Activated T-cell treated with anti-CD3 and anti-CD28 coated beads for 48 hours (primary cell): ENCODE measurements at places on chromosomes 6 and 20.

GRCh38 chr20:25253606-25254275 lies 5.9 kb downstream of the PYGB start:
- DNase-seq, result no peak

GRCh38 chr6:18712595-18712994 lies 325.4 kb downstream of the RNF144B start:
- DNase-seq, result no peak

DNA sequence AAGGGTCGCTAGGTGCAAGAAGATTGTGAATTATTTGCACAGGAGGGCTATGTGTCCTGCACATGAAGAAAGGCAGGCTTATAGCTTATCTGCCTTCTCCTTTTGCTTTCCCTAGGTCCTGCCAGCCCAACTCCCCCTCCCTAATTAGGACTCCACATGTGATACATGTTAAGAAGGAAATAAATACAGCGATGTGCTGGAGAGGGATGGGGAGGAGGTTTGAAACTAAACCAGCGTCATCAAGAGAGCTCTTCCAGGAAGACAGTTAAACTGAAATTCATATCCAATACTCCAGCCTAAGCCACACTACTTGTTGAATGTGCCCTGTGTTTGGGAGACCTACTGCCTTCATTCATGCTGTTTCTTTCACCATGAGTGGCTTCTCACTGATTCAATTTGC lies 34.9 kb upstream of the UTRN start:
- no peak for DNase-seq

DNA sequence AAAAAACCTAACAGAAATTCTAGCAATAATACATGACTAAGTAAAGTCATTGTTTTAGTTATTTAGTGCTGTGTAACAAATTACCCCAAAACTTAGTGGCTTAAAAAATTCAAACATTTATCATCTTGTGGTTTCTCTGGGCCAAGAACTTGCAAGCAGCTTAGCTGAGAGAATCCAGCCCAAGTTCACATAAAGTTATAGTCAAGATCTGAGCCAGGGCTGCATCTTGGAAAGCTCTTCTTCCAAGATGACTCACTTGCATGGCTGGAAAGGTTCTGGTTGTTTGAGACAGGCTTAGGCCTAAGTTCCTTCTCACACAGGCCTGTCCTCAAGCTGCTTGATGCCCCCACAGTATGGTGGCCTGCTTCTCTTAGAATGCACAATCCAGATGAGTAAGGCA lies 217.8 kb upstream of the TSHZ2 start:
- no peak for DNase-seq

GRCh38 chr6:90288404-90288803 lies 8.2 kb downstream of the BACH2 start:
- DNase-seq, result no peak

DNA sequence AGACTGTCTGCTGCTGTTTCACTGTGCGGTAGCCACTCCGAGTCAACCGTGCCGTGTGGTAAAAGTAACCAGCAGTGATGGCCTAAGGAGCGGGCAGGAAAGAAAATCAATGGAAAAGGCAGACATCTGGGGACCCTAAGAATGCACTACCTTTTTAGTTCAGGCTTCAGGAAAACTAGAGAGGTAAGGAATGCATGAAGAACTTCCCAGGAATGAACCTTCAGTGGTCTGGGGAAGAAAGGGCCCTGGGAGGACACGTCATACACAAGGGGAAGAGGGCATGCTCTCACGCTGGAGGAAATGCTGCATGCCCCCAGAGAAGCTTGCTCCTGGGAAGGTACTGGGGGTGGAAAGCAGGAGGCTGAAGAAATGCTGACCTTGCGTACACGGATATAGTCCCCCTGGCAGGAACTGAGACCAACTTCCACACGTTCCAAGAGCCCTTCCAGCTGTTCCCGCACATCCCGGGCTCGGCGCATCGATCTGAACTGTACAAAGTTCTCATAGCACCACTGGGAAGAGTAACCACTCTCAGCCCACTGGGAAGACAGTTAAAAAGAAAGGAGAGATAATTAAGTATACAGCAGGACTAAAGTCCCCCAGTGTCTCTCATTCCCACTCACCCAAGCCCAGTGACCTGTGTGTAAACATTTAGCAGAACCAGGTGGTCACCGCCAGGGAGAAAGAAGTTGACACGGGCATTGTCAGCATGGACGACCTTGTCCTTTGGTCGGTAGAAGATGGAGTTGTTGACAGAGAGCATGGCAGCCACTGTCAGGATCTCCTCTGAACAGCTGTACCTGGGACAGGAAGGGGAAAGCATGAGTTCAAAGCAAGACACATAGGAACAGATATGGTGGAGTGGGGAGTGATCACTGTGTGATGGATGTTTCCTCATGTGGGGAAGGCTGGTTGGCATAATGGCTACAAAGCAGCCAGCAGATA lies 8.1 kb downstream of the C6orf136 start:
- DNase-seq, result no peak

DNA sequence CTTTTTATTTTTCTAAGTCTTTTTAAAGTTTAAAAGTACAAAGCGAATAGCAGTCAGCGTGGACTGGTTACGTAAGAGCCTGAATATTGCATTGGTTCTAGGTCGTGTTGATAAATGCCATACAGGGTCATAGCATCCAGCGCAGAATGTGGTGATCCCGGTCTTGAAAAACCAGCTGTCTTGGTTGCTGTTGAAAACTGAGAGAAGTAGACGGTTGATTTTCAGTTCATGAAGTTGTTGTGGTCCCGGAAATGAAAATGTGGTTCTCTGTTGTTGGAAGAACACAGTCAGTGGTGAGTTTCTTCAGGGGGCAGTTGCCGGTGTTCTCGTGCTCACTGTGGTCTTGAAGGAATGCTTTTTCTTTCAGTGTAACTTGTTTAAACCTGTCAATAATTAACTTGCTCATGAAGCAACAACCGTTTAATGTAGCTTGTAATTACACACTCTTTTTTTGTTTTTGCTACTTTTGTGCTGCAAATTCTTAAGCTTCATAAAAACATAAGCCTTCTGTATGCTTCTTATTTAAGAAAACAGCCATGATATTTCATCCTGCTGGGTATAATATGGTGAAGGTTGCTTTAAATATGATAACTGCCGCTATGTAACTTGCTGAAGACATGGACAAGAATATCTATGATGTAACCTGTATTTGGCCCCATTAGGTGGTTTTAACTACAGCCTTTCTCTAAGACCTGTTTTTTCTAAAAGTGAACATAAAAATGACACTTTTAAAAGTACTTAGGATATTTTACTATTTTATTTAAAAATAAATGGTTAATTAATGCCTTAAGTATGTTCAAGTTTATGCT lies 64.8 kb upstream of the KIF25 start:
- no peak for DNase-seq

DNA sequence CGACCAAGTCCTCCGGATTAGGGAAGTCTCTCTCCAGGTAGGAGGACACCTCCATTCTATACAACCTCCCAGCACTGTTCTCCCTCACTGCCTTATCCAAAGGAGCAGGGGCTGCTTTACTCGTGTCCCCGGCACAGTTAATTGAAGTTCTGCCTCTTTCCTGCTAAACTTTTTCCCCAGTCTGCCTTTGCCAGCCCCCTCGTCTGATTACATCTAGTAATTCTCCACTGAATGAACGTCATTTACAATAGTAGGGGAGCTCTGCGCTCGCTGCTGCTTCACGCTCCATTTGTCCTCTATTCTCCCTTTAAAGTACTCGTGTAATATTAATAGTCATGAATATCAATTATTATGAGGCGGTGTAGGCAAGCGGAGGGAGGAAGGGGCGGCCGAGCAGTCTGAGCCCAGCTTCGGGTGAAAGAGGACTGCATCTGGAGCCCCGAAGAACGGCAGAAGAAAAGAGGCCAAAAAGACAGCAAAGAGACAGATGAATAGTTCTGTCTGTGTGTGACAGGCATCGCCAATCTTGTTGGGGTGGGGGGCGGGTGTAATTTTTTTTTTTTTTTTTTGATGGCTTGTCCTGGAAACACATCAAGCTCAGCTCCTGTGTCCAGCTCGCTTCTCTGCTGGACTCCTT lies 2.9 kb downstream of the TFAP2B start:
- DNase-seq, result no peak

GRCh38 chr6:56693246-56693607 lies 50.5 kb upstream of the DST start:
- no peak for DNase-seq
